ENCODE measurements at places on chromosomes 2 and 18.

DNA sequence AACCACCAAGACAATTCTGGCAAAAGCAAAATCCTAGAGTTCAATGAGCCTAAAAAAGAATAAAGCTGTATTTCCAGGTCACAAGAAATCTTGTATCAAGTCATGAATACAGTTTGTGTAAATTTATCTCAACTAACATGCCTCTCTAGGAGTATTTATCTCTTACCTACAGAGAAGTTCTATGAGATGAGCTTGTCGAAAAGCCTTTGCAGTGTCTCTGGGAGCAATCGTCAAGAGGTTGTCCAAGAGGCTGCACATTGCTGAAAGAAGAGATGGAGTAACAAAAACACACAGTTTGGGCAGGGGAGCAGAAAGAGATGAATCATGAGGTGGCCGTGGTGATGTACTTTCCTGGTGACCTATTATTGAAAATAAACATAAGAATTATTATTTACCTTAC lies 112.0 kb upstream of the CD226 start:
- DNase-seq: no peak

GRCh38 chr18:8008033-8008432 lies 440.9 kb downstream of the PTPRM start:
- no peak for DNase-seq

- DNase-seq: no peak
Observed at GRCh38 chr18:26965206-26965605, 99.7 kb upstream of the AQP4 start.

GRCh38 chr2:17814601-17815000 lies 1.7 kb upstream of the MSGN1 start:
- DNase-seq: no peak

DNA sequence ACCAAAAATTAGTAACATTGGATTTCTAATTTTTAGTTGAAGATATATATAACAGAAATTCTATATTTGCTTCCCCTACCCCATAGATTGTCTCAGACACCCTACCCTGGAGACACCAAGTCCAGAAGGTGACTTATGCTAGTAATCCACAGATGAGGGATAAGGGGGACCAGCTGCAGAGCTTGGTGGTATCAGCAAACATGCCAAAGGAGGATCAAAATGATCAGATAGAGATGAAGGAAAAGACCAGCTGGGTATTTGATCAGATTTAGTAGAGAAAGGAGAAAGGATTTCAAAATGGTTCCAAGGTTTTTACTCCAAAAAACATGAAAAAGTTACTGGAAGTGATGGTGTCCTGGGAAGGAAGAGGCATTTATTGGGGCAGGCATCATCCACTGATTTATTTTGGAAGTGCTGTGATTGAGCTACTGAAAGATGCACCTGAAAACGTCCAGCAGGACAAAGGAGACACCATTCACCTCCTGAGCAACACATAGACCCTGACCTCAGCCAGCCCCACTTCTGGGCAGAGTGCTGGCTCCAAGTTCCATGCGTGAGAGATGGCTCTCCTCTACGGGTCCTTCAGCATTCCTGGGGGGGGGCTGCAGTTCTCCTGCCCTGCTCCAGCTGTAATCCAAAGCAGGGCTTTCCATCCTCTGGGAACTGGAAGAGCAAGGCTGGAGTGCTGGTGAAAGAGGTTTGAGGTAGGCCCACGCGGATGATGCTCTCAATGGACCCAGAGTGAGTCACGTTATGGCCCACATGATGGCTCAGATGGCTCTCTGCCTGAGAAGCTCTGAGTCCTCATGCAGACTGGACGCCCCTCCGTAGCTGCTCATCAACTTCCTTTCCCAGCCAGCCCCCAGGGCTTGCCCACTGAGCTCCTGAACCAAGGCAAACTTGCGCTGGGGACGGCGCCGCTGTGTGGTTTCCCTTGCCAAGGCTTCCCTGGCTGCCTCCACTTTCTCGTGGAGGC lies 3.7 kb upstream of the LRRFIP1 start:
- no peak for DNase-seq

GRCh38 chr2:94960266-94960665 lies 65.2 kb upstream of the MAL start:
- DNase-seq: no peak

Data from activated CD8-positive, alpha-beta memory T cell treated with anti-CD3 and anti-CD28 coated beads, Interleukin-2, amount 50 U/mL, for 48 hours (primary cell).